ENCODE measurements at places on chromosomes 12 and 14.

GRCh38 chr14:93962701-93963601 is 13.4 kb downstream of the ASB2 start:
- DNase-seq, result no peak

- DNase-seq, result no peak
Observed at GRCh38 chr12:27709932-27710591, 570 bp upstream of the MRPS35 start.

DNA sequence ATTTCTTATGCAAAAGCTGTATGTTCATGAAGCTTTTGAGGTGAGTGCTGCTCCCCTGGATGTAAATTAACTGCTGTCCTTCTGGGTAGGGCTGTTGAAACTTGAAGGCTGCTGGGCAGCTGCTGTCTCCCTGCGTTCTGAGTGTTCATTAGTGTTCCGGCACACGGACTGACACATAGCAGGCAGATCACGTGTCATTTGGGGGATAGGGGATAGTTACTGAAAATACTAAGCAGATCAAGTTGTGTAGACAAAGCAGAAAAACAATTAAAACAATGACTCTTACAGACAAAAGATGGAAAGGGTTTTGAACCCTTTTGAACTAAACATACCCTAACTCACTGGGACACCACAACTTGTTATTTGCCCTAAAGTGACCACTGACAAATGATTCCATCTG is 82.5 kb downstream of the PRICKLE1 start:
- DNase-seq, result no peak

- DNase-seq, result no peak
Observed at GRCh38 chr14:83425706-83426105, 1892.1 kb upstream of the SEL1L start.

DNA sequence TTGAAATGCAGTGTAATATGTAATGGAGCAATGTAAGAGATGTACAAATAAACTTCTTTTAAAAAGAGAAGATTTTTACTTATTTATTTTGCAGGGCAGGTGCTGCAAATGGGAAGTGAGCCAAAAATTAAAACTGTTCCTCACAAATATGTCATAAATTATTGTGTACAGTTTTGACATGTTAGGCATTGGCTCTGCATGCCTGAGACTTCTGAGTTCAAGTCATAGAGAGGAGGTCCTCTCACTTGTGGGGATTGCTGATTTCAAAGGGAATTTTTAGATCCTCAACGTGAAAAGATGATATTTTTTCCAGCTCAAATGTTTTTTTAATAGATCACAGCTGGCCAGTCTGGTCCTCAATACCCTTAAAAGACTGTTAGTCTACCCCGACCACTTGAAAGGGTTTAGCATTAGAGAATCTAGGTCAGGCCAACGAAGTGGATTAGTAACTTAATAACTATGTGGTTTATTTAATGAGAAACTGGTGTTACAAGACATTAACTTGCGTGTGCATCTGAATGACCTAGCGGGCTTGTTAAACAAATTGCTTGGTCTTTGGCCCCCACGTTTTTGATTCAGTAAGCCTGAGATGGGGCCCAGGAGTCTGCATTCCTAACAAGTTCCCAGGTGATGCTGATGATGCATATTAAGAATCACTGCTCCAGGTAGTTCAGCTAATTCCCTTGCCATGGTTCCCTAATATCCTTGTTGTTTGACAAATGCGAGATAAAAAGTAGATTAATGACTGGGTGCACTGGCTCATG is 30.9 kb upstream of the WDR89 start:
- no peak for DNase-seq

DNA sequence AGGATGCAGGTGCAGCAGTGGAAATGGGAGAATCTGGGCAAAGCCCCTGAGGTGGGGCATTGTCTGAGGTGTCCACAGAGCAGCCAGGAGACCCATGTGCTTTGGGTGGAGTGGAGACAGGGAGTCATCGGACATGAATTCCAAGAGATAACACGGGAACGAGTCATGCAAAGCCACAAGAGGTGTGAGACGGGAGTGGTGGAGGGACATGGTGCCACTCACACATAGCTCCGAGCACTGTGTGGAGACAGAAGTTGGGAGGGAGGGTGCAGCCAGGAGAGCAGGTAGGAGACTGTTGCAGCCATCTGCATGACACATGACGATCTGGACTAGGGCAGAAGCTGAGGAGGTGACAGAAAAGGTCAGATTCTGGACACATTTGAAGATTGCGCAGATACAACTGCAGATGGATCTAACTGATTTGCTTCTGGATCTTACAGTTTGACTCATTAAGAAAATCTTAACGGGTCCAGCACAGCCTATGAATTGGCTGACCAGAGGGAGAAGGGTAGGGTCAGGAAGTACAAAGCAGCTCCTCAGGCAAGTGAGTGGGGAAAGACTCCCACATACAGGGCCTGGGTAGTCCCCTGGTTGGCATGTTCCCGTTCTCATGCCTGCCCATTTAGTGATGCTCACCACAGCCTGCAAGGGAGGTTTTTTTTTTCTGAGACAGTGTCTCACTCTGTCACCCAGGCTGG is 379.8 kb downstream of the FUT8 start:
- no peak for DNase-seq

GRCh38 chr12:5262885-5263284 is 169.0 kb upstream of the NTF3 start:
- DNase-seq, result no peak

- DNase-seq, result no peak
Observed at GRCh38 chr14:99093532-99094517, 178.2 kb downstream of the BCL11B start.

Data from stimulated activated CD8-positive, alpha-beta memory T cell treated with anti-CD3 and anti-CD28 coated beads, Interleukin-7, amount 100 ng/mL, for 24 hours (primary cell).